Activated CD8-positive, alpha-beta memory T cell treated with anti-CD3 and anti-CD28 coated beads for 1 hour (primary cell): ENCODE measurements at places on chromosomes 6 and 20.

DNA sequence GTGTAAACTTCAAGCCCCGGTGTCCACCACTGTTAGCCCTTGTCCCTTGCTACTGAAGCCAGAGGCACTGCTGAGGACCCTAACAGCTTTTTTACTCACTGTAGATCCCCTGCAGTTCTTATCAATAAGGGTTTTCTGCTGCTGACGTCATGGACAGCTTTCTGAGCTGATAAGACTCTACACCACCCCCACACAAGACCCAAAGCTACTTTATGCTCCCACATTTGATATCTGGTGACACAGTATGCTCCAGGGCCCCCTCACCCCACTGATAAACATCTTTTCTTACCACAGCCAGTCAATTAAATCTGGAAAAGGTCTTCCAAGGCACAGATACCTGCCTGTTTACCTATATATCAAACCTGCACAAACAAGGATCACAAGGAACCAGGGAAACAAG is 65.3 kb downstream of the NUS1 start:
- no peak for DNase-seq

- DNase-seq: no peak
Measured at GRCh38 chr6:148223424-148223842, 119.2 kb upstream of the SASH1 start.

DNA sequence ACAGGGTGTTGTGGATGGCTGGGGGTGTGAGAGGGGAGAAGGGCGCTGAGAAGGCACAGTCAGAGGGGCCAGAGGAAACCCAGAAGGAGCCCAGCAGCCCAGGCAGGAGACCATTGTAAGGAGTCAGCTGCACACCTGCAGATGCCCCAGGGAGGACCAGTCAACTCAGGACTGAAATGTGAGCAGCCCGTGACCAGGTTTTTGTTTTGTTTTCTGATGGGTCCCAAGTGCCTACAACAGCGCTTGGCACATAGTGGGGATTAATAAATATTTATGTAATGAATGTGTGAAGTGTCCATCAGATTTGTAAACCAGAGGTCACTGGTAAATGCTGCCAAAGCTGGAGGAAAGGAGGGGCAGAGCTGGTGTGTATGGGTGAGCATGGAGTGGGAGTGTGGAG is 30.2 kb downstream of the TRAM2 start:
- no peak for DNase-seq

GRCh38 chr20:56460459-56460858 is 8.0 kb upstream of the RTF2 start:
- DNase-seq: no peak

GRCh38 chr6:149593408-149593807 is 27.2 kb downstream of the GINM1 start:
- no peak for DNase-seq

DNA sequence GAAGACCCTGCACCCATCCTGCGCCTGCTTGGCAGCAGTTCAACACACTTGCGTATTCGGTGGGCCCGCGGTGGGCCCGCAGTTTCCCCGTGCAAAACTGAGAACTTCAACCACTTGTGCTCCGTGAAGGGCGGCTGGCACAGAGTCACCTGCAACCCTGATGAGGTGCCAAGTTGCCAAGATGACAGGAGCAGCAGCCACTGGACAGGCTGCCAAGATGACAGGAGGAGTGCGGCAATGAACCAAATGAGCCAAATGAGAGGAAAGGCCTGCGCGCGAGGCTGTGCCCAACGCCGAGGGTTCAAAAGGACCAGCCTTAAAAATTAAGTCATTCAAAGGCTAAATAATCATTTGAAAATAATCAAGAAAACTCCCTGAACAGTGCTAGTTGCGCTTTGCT is 20.1 kb downstream of the DIDO1 start:
- no peak for DNase-seq

DNA sequence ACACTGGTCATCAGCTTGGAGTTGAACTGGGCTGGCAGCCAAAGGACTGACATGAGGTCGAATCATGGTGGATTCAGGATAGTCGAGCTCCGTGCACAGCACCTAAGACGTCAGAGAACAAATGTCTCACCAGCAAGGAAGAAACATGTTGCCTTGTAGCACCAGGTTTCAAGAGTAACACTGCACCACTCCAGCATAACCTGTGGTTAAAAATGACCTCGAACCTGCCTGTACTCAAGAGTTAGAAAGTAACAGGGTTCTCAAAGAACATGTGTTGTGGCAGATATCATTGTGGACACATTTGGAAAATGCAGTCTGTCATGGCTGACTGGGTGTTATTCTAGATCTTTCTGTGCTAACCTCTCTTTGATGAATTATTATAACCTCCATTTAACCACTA is 511.6 kb downstream of the CDH26 start:
- DNase-seq: no peak

GRCh38 chr6:170098428-170099170 is 192.3 kb downstream of the DLL1 start:
- no peak for DNase-seq

- DNase-seq: no peak
Measured at GRCh38 chr6:11251553-11252360, 19.3 kb upstream of the NEDD9 start.

- DNase-seq: no peak
Measured at GRCh38 chr6:166436195-166437139, 53.7 kb upstream of the MPC1 start.

GRCh38 chr6:100620085-100620840 is 155.5 kb upstream of the SIM1 start:
- no peak for DNase-seq
